ENCODE measurements at places on chromosomes 5 and 9. TPM values are rescaled to one million over a fixed set of nuclear protein-coding genes. Genes with fewer than 3 reads are reported as not detected.

DNA sequence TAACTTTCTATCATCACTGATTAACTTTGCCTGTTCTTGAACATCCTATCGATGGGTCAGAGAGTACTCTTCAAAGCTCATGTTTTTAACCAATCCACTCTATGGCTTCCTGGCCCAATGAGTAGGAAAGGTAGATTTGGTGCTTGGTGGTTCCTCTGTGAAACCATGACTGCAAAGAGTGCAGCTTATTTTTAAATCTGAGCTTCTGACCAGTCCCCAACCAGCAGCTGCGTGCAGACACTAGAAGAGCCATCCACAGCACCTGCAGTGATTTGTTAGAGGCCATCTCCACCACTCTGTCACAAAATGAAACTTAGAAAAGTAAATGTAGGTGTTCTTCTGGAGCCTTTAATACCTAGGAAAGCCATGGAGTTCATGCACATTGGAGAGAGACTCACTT lies 107.3 kb upstream of the WWC1 start:
- no peaks in the 10 kb centered on the region for H3K36me3 ChIP-seq
- H3K27ac ChIP-seq = no peak overlapping the region
- no peaks in the 10 kb centered on the region for H3K27me3 ChIP-seq
- no peak for DNase-seq
- no peak overlapping the region for H3K4me3 ChIP-seq

CEP72 gene
- 21.7 TPM for total RNA-seq

DNA sequence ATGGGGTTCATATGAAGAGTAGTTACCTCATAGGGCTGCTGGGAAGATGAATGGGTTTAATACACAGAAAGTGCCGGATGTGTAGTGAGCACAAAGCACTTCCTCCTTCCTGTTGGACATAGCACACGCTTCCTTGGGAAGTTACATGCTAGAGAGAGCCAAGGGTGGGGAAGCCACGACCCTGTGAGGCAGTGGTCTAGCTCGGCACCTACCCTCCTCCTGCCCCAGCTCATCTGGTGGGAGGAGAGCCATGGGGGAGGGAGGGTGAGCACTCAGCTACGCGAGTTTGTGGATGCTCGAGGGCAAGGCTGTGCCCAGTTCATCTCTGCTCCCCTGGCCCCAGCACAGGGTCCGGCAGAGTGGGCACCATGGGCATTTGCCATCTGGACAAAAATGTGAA lies 43.6 kb upstream of the NEK6 start:
- DNase-seq = no peak
- H3K36me3 ChIP-seq = no peaks in the 10 kb centered on the region
- no peaks in the 10 kb centered on the region for H3K27me3 ChIP-seq

- no peak for DNase-seq
- H3K27me3 ChIP-seq = no peaks in the 10 kb centered on the region
- peak overlapping the region; percentile 21 for H3K4me3 ChIP-seq
- peaks cover 33% of the 10 kb centered on the region for H3K4me1 ChIP-seq
- no peaks in the 10 kb centered on the region for H3K36me3 ChIP-seq
Observed at GRCh38 chr5:118791926-118792734, 196.2 kb downstream of the DTWD2 start.

DNA sequence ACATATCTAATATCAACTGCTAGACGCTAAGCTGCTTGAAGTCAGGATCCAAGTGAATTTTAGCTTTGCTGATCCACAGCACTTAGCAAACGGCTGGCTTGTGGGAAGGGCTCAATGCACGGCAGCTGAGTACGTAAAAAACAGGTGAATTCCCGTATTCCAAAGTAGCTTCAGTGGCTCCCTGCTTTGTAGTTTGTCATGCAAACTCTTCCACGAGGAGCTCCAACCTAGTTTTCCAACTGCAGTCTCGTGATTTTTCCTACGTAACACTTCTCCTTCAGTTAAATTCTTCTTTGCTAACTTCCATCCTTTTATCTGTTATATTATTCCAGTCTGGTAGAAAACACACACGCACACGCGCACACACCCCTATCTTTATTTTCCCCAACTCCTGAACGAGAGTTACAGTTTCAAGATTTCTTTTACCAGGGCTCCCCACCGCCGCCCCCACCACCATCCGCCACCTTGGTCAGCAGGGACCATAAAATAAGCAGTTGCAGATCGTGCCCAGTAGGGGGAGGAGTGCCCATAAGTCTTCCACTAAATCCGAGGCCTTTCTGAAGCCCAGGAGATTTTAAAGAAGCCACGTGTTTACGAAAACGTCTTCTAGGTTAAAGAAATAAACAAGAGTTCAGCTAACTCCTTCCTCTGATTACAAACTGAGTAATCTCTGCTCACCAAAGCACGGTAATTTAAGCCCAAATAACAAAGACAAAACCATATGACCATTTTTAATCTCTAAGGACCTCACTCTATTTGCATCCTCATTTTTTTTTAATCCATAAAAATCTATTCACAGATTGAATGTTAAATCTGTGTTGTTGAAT lies 34.8 kb upstream of the TRIO start:
- peak overlapping the region; percentile 51 for H3K4me3 ChIP-seq
- H3K27ac ChIP-seq = no peak overlapping the region
- DNase-seq = no peak
- no peaks in the 10 kb centered on the region for H3K36me3 ChIP-seq
- peaks cover 2% of the 10 kb centered on the region for H3K27me3 ChIP-seq

NRARP gene
- 9.2 TPM for total RNA-seq

LCN9 gene
- 1.7 TPM for total RNA-seq

DNA sequence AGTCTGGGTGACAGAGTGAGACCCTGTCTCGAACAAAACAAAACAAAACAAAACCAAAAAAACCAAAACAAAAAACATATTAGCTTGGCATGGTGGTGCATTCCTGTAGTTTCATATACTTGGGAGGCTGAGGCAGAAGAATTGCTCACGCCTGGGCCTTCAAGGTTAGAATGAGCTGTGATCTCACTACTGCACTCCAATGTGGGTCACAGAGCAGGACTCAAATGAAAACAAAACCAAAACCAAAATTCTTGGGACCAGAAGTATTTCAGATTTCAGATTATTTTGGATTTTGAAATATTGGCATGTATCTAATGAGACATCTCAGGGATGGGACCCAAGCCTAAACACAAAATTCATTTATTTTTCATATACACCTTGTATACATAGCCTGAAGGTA lies 80.2 kb downstream of the TMC1 start:
- H3K4me1 ChIP-seq = peaks cover 15% of the 10 kb centered on the region
- no peak overlapping the region for H3K27ac ChIP-seq
- H3K4me3 ChIP-seq = no peak overlapping the region
- H3K36me3 ChIP-seq = no peaks in the 10 kb centered on the region
- no peak for DNase-seq

C5orf52 gene
- not detected for total RNA-seq

DNA sequence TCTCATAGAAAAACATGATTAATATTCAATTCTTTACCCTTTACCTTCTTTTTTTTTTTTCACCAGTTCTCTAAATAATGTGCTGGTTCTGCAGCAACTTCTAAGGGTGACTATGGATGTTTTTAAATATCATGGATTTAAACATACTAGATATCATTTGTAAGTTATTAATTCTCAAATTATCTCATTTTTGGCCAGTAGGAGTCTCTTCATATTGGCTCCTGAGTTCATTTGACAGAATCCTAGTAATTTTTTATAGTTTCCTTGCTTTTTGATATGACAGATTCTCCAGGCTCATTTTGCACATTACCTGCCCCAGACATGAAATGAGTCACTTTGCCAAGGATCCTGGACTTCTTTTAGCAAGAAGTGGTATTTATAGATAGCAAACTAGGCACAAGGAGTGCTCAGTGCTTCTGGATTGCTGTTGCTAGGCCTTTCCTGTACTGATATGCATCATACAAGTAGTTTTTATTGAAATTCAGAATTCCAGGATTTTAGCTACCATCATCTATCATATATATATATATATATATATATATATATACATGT lies 201.3 kb upstream of the IL12B start:
- H3K4me1 ChIP-seq = no peaks in the 10 kb centered on the region
- no peak overlapping the region for H3K27ac ChIP-seq
- DNase-seq = no peak
- H3K27me3 ChIP-seq = no peaks in the 10 kb centered on the region

- peaks cover under 1% of the 10 kb centered on the region for H3K4me1 ChIP-seq
- no peaks in the 10 kb centered on the region for H3K27me3 ChIP-seq
- no peak overlapping the region for H3K4me3 ChIP-seq
- H3K36me3 ChIP-seq = no peaks in the 10 kb centered on the region
Observed at GRCh38 chr9:111074395-111074794, 36.1 kb upstream of the LPAR1 start.

DNA sequence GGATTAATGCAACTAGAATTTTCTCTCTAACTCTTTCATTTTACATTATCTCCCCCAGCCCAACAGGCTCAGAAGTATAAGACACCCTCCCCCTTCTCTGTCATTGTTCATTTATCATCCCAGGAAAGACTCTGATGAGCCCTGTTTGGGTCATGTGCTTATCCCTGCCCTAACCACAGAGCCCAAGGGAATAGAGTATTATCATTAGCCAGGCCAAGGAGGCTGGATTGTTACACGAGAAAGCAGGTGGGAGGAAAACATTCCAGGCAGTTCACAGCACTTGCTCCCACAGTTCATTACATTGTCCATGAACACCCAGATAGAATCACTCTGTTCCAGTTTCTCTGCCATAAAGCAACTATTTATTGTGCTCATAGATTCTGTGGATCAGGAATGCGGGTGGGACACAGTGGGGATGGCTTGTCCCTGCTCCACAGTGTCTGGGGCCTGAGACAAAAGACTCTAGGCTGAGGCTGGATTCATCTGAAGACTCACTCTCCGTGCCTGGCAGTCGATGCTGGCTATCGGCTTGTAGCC lies 59.5 kb upstream of the TMEM215 start:
- no peaks in the 10 kb centered on the region for H3K4me1 ChIP-seq
- H3K4me3 ChIP-seq = no peak overlapping the region
- H3K36me3 ChIP-seq = peaks cover 3% of the 10 kb centered on the region
- no peaks in the 10 kb centered on the region for H3K27me3 ChIP-seq
- no peak overlapping the region for H3K27ac ChIP-seq
- no peak for DNase-seq

DNA sequence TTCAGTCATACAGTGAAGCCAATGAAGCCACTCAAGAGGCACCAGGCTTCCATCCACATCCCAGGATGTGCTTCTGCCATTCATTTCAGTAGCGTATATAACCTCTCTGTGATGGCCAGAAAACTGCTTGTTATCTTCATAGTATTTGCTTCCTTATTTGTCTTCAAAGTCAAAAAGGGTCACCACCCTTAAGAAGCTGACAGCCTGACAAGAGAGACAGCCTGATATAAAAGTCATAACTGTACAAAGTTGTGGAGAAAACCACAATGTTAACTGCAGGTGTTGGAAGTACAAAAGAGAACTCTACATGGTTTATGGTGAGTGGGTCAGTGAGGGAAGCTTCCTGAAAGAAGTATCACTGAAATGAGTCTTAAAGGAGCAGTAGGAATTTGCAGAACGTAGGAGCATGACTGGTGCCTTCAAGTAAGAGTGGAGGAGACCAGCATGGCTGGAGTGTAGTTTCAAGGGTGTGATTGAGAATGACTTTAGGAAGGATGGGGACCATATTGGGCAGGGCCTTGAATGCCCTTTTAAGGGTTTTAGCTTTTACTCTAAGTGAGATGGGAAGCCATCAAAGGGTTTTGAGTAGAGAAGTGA lies 33.7 kb downstream of the NIM1K start:
- H3K27ac ChIP-seq = no peak overlapping the region
- no peaks in the 10 kb centered on the region for H3K36me3 ChIP-seq
- H3K4me1 ChIP-seq = no peaks in the 10 kb centered on the region
- H3K27me3 ChIP-seq = no peaks in the 10 kb centered on the region
- no peak overlapping the region for H3K4me3 ChIP-seq

DDX4 gene
- 0.18 TPM for total RNA-seq

GRCh38 chr5:74647096-74647495 lies 6.6 kb upstream of the ENC1 start:
- peaks cover 68% of the 10 kb centered on the region for H3K4me1 ChIP-seq
- H3K36me3 ChIP-seq = no peaks in the 10 kb centered on the region
- no peak overlapping the region for H3K4me3 ChIP-seq
- DNase-seq = no peak
- no peaks in the 10 kb centered on the region for H3K27me3 ChIP-seq

GRCh38 chr5:113050721-113051382 lies 74.3 kb downstream of the DCP2 start:
- no peak for DNase-seq
- H3K27ac ChIP-seq = no peak overlapping the region
- H3K27me3 ChIP-seq = peaks cover 2% of the 10 kb centered on the region
- peaks cover 13% of the 10 kb centered on the region for H3K4me1 ChIP-seq

- H3K27me3 ChIP-seq = no peaks in the 10 kb centered on the region
- DNase-seq = no peak
- no peak overlapping the region for H3K4me3 ChIP-seq
Observed at GRCh38 chr9:93267091-93267541, 83.2 kb downstream of the WNK2 start.

DNA sequence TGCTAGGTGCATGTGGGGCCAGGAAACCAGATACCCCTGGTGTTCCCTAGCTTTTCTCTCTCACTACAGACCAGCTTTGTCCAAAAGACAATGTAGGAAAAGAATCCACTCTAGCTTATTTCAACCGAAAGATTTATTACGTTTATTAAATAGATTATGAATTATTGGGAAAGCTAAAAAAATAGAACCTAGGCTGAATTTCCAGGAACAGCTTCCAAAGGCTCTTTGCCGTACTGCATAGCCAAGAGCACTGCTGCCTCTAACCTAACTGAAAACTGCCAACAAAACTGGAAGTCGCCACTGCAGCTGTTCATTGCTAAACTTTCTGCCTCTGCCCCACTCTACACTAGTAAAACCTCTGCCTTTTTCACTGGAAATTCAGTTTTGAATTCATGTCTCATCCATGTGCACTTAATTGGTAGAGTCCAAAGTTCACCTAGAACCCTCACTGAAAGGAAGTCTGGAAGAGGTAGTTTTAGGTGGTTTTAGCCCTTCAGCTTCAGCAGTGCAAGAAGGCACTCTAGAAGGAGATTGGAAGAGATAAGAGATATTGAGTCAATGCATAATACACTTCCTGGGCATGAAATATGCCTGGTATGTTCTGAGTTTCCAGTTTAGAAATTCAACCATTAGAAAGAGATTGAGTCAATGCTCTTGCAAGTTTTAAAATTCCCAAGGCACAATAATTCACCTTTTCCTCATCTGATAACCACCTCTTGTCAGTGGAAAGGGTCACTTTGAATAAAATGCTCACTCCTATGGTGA lies 927.9 kb downstream of the MAT2B start:
- no peaks in the 10 kb centered on the region for H3K27me3 ChIP-seq
- DNase-seq = no peak
- peaks cover 22% of the 10 kb centered on the region for H3K4me1 ChIP-seq
- peaks cover 3% of the 10 kb centered on the region for H3K36me3 ChIP-seq

DNA sequence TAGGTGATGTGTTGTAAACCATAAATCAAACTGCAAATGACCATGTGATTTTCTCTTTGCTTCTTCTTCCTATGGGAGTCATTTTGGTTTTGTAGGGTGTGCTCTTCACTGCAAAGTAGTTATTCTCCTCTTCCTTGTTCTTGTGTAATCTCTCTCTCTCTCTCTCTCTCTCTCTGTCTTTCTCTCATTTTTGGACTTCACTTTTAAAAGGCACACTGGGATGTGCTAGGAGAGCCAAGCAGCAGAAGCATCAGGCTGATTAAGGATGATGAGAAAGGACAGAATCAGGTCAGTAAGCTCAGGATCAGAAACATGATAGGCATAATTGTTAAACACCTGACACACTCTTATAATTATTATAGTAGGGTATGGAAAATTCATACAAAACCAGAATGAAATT lies 505.3 kb upstream of the ZNF608 start:
- peaks cover 9% of the 10 kb centered on the region for H3K4me1 ChIP-seq
- peaks cover 11% of the 10 kb centered on the region for H3K36me3 ChIP-seq
- no peak for DNase-seq
- no peak overlapping the region for H3K27ac ChIP-seq
- H3K4me3 ChIP-seq = no peak overlapping the region

GRCh38 chr9:95971815-95972214 lies 96.3 kb downstream of the ERCC6L2 start:
- no peak overlapping the region for H3K27ac ChIP-seq
- H3K36me3 ChIP-seq = peaks cover 35% of the 10 kb centered on the region
- H3K27me3 ChIP-seq = no peaks in the 10 kb centered on the region
- no peak overlapping the region for H3K4me3 ChIP-seq
- DNase-seq = no peak
